Neural progenitor cell (in vitro differentiated cells): ENCODE measurements at places on chromosomes 4 and X. TPM values are rescaled to one million over a fixed set of nuclear protein-coding genes. Genes with fewer than 3 reads are reported as not detected.

GRCh38 chrX:154727418-154727817, 23.5 kb downstream of the GAB3 start:
- DNase-seq = no peak
- H3K27me3 ChIP-seq = no peaks in the 10 kb centered on the region
- H3K4me3 ChIP-seq = no peak overlapping the region
- no peaks in the 10 kb centered on the region for H3K36me3 ChIP-seq
- H3K4me1 ChIP-seq = no peaks in the 10 kb centered on the region

DNA sequence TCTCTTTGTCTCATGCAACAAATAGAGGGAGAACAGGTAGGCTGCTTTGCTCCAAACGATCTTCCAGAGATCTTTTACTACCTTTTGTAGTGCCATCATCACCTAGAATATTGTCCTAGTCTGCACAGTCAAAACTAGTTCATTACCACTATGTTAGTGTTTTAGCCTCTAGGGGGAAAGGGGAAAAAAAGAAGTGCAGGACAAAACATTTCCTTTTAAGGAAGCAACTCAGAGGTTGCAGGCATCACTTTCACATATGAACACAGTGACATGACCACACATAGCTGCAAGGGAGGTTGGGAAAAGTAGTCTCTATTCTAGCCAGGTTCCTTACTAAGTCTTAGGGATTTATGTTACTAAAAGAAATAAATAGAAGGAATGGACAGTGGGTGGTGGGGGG, 39.3 kb upstream of the RAP2C start:
- no peak for DNase-seq
- no peaks in the 10 kb centered on the region for H3K36me3 ChIP-seq
- no peaks in the 10 kb centered on the region for H3K4me1 ChIP-seq
- H3K4me3 ChIP-seq = no peak overlapping the region
- H3K27ac ChIP-seq = no peak overlapping the region

GRCh38 chr4:2135083-2135482, 76.0 kb downstream of the NAT8L start:
- no peak overlapping the region for H3K27ac ChIP-seq
- peaks cover 4% of the 10 kb centered on the region for H3K27me3 ChIP-seq
- DNase-seq = no peak
- no peaks in the 10 kb centered on the region for H3K4me1 ChIP-seq
- H3K4me3 ChIP-seq = no peak overlapping the region

DNA sequence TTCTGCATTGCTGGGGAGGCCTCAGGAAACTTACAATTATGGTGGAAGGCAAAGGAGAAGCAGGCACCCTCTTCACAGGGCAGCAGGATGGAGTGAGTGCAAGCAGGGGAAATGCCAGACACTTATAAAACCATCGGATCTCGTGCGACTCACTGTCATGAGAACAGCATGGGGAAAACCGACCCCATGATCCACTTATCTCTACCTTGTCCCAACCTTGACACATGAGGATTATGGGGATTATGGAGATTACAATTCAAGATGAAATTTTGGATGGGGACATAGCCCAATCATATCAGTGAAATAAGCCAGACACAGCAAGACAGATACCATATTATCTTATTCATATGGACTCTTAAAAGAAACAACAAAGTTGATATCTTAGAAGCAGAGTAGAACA, 134.9 kb downstream of the C4orf33 start:
- no peak overlapping the region for H3K27ac ChIP-seq
- H3K4me1 ChIP-seq = no peaks in the 10 kb centered on the region
- H3K36me3 ChIP-seq = no peaks in the 10 kb centered on the region
- DNase-seq = no peak

DNA sequence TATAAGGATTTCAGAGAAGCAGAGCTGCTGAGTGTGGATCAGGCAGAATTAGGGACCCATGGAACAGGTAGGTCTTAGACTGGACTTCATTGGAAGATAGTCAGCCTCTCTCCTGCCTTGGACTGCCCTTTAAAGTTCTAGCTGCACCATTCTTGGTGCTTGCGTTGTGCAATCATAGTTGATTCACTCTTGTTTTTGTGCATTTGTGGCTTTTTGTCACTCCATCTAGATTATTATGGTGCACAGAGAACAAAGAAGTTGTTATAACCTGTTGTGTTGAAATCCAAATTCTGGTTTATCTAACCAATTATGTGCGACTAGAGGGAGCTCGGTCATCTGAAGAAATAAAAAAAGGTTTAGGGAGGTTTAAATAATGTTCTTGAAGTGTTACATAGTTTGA, 59.3 kb downstream of the JADE1 start:
- peaks cover 22% of the 10 kb centered on the region for H3K36me3 ChIP-seq
- DNase-seq = no peak
- H3K4me1 ChIP-seq = peaks cover 2% of the 10 kb centered on the region

GRCh38 chrX:46117234-46117633, 428.0 kb downstream of the ZNF674 start:
- no peak overlapping the region for H3K4me3 ChIP-seq
- H3K36me3 ChIP-seq = no peaks in the 10 kb centered on the region
- DNase-seq = no peak
- H3K4me1 ChIP-seq = no peaks in the 10 kb centered on the region

DNA sequence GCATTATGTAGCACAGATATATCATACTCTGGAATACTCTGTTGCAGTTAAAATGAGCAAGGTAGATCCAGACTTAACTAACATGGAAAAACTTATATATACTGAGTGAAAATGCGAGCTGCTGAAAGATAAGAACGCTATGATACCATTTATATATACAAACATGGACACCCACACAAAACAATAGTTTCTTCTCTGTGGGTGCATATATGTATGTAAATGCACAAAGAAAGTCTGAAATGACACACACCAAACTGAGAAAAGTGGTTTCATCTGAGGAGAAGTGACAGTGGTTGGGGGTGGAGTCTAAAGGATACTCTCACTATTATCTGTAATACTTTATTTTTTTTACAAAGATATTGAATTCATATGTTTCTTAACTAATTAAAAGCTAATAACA, 12.2 kb upstream of the FGF2 start:
- H3K36me3 ChIP-seq = no peaks in the 10 kb centered on the region
- no peaks in the 10 kb centered on the region for H3K27me3 ChIP-seq
- no peak for DNase-seq
- H3K4me1 ChIP-seq = peaks cover 5% of the 10 kb centered on the region

Gene EDA
- 6.8 and 7.4 TPM in 2 replicates for total RNA-seq

Gene ATP8A1
- 27.6 and 46.1 TPM in 2 replicates for total RNA-seq
